ENCODE measurements at places on chromosomes 11 and 22.

- DNase-seq, result no peak
Observed at GRCh38 chr11:93662175-93662570, 691 bp downstream of the CEP295 start.

DNA sequence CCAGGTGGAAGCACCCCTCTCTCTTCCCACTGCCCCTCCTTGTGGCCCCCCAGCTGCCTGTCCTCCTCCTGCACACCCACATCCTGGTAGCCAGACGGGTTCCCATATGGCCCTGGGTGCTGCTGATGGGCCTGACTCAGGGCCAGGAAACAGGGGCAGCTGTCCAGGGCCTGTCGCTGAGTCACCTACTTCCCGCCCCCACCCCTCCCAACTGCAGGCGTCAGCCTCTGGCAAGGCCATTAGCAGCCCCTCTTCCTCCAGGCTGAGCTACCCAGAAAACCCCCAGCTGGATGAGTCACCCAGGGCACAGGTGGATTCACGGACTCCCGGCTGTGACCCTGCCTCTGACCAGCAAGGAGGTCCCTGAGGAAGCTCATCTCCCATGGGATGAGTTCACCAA lies 6.9 kb upstream of the GAL start:
- DNase-seq, result peak; percentile 17

DNA sequence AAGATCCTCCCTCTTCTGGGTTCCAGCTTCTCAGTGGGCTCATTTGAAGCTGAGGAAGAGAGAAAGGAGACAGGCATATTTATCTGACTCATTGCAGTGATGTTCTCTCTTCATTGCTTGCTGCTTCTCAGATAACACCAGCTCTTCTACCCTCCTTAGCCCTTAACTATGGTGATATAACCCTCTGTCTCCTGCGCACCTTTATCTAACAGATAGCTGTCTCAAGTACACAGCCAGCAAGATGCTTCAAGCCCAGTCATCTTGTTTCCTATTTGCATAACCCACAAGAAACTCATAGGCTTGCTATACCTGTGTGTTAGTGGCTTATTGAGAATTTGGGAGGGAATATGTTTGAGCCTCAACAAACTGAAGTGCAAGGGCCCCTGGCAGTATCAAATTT lies 12.6 kb downstream of the PRSS23 start:
- no peak for DNase-seq

DNA sequence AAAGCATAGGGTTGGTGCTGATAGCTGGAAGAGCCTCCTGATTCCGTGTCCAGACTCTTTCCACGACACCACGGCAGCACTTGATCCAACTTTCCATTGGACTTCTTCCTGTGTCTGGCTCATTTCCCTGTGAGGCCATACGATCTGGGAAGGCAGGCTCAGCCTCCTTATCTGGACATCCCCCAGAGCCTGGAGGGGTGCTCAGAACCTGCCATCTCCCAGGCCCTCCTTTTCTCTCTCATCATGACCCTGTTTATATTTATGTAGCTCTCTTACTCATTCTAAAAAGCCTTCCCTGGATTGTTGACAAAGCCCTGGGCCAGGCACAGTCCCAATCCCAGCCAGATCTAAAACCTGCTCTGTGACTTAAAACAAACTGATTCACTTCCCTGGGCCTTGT lies 7.8 kb upstream of the BCL9L start:
- DNase-seq, result no peak

GRCh38 chr22:50177537-50178470 lies 7.3 kb downstream of the PANX2 start:
- no peak for DNase-seq

DNA sequence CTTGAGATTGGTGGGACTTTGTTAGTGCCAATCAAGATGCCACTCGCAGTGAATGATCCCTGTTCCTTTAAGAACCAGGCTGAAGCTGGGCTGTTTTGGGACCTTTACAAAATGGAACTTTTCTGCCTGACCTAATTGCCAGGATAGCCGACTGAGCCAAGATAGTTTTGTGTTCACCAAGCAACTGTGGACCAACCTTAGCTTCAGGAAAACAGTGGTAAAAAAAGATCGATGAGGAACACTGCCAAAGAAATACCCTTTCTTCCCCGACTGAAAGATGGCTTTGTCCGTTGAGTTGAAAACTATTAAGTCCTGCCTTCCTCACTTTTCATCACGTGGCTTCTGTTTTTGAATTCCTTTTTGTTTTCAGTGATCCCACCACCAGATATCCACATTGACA lies 157.9 kb upstream of the SORL1-AS1 start:
- no peak for DNase-seq

- no peak for DNase-seq
Observed at GRCh38 chr11:31834237-31834636, 23.1 kb upstream of the PAX6 start.

DNA sequence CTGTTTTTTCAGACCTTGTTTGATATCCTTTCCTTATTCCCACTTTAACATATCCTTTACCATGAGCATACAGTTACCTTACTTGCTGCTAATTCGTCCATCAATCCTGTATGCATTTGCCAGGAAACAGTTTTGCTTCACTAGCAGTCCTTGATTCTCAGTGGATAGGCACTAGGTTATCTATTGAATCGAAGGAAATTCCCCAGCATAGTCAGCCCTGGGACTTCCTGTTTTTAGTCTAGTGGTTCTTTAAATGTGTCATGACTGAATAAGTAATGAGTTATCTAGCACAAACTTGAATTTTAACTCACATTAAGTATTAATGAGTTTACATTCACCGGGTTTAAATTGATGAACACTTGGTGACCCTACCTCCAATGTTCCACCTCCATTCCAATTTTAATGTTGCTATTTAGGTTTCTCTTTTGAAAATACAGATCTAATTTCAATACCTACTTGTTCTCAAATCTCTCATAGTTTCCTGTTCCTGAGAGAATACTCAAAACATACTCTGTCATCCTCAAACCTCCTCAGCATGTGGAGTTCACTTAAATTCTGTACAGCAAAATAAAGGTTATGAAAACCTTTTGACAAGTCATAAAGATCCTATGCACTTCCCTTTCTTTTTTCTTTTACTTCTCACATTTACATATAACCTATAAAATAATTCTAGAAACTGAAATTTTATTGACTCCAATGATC lies 1375.1 kb upstream of the TENM4 start:
- no peak for DNase-seq

- DNase-seq, result no peak
Observed at GRCh38 chr11:73612601-73613140, 14.8 kb upstream of the FAM168A start.

DNA sequence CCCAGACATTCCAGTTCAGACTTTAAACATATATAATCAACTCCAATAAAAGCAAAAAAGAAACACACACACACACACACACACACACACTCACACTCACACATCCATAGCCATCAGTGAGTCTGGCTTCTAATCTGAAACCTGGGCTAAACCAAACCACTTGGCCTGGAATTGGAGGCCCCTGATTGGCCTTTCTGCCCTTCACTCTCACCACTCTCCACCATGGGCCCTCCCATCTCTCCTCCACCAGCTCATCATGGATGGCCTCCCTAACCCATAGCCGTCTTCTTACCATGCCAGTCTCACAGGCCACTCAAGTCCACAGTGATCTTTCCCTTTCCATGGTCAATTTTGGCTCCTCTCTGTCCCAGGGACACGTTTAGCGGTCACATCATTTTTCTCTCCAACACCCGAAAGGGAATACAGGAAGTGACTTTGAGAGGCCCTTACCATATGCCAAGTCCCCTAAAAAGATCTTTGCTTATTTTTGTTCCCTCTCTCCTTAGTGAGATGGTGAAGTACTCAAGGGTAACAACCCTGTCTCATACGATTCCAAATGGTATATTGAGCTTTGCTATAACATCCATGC lies 66.6 kb downstream of the ENDOD1 start:
- DNase-seq, result no peak

DNA sequence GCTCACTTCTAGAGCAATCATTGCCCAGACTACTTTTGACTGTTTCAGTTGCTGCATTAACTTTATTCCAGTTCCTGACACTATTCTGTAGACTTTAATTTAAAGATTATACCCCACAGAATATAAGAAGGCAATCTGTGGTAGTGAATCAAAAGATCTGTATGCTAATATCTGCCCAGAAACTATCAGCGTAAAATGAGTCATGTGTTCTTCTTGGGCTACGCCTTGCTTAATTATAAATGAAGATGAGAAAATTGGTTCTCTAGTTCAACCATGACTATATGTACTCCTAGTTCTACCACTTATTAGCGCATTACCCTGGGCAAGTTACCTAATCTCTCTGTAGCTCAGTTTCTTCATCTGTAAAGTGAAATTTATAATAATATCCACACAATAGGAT lies 128.5 kb downstream of the CWF19L2 start:
- no peak for DNase-seq

- no peak for DNase-seq
Observed at GRCh38 chr11:34298871-34299270, 58.9 kb downstream of the ABTB2 start.

DNA sequence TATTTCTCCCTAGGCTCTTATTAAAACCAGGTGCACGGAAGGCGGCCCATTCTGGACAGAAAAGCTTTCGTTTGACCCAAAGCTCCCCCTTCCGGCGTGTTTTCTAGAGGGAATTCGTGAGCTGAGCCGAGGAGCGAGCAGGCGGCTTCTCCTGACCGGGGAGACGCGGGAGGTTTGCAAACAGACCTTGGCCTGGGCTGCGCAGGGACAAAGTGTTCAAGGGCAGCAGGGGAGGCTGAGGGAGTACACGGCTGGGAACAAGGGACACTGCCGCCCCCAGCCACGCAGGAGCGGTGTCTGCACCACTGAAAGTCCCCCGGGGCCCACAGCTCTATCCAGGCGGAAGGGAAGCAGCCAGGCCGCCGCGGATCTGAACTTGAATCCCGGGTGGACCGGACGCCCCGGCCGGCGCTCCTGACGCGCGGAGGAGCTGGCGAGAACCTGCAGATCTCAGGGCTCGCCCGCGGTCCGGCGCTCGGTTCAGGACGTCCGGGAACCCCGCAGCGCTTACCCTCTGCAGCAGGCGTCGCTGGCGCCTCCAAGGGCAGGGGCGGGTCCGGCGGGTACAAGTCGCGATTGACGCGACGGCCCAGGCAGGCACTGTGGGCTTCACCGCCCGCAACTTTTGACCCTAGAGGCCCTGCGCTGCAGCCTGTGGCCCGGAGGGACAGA lies 101.9 kb downstream of the WT1 start:
- no peak for DNase-seq

DNA sequence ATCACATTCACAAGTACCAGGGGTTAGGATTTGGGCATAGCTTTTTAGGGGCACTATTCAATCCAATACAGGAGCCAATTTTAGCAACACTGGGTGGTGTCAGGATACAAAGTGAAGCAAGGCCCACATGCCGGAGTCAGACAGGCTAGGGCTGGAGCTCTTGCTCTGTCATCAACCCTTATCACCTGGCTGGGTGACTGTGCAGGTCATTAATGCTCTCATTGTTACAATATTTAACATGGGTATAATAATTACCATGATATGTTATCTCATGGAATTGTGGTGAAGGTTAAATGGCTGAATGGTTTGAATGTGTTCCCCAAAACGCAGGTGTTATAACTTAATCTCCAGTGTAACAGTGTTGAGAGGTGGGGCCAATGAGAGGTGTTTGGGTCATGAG lies 143.3 kb upstream of the THY1 start:
- no peak for DNase-seq

DNA sequence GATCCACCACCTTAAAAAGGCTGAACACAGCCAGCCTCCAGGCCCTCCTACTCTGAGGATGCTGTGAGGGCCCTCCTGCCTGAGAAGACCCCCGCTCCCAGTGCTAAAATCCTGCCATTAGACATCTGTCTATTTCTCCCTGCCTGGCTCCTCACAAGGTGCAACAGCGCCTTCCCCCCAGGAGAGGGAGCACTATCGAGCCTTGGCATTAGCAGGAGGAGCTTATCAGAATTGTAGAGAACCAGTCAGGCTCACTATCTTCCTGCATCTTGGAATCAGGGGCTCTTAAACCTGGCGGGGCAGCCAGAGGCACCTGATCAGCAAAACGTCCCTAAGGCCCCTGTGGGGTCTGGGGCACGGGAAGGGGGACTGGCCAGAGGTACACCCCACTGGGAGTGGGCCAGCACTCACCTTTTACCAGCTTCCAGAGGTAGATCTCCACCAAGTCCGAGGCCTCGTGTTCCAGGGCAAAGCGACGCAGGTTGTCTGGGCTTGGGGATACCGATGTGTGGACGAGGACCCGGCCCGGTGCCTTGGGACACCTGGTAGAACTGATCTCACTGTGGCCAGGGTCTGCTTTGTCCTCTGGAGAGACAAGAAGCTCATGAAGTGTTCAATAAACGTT lies 28.7 kb downstream of the CHRDL2 start:
- no peak for DNase-seq

- DNase-seq, result peak; percentile 5
Observed at GRCh38 chr11:46421257-46421880, 29.8 kb upstream of the CHRM4 start.

DNA sequence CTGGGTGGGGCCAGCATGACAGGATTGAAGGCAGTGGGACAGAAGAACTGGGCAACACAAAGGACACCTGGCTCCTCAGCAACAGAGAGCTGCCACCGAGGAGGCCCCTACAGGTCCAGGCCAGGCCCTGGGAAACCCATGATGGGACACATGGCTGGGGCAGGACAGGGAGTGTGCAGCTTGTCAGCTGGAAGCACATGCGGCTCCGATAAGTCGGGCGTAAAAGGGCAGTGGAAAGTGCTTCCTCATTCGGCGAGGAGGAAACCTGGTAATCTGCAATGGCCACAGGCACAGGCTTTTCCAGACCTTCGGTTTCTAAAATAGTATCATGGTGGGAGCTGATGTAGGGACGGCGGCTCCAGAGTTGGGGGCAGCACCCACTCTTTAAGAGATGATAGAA lies 16.5 kb downstream of the GNAZ start:
- no peak for DNase-seq

DNA sequence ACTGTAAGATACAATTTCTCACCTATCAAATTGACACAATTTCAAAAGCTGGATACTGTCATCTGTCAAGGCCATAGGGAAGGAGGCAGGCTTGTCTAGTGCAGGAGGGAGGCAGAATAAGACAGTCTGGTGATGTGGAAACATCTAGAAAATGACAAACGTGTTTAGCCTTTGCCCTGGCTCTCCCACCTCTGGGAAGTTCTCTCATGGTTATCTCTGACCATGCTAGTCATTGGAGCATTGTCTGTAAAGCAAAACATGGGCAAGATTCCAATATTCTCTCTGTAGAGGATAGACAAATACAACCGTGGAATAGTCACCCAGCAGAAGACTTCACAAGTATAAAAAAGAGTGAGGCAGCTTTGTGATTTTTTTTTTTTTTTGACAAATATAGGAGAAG lies 9.1 kb upstream of the SERHL2 start:
- DNase-seq, result no peak

DNA sequence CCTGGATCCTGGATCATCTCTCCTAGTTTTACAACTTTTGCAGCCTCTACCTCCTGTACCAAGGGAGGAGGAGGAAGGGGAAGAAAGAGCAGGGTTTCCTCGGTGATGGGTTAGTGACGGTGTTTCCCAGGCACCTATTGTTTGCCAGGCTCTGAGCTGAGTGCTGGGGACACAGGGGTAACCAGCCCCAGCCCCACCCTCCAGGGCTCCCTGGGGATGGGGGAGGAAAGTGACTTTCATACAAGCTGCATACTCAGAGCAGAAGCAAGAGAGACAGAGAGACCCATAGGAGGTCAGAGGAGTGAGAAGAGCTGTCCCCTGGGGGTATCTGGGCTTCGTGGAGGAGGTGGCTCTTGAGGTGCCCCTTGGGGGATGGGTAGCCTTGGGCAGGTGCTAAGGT lies 89.4 kb upstream of the THY1 start:
- no peak for DNase-seq

Data from DMS79 (cell line).